GM12891 (cell line): ENCODE measurements at places on chromosomes 1 and 21.

DNA sequence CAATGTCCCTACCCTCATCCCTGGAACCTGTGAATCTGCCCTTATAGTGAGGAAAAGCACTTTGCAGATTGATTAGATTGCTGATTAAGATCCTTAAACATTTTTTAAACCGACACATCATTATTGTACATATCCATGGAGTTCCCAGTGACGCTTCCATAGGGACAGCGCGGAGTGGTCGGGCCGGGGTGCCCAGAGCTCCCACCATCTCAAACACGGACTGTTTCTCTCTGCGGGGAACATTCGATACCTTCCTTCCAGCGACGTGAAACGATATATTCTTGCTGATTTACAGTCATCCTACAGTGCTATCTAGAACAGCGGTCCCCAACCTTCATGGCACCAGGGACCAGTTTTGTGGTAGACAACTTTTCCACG lies 4.0 kb downstream of the KRTAP10-12 start:
- no peak for DNase-seq

GRCh38 chr1:234047123-234047522 lies 142.6 kb downstream of the SLC35F3 start:
- DNase-seq = no peak

- DNase-seq = no peak
These were observed 1.5 kb downstream of the YOD1 start for GRCh38 chr1:207049514-207049913.

DNA sequence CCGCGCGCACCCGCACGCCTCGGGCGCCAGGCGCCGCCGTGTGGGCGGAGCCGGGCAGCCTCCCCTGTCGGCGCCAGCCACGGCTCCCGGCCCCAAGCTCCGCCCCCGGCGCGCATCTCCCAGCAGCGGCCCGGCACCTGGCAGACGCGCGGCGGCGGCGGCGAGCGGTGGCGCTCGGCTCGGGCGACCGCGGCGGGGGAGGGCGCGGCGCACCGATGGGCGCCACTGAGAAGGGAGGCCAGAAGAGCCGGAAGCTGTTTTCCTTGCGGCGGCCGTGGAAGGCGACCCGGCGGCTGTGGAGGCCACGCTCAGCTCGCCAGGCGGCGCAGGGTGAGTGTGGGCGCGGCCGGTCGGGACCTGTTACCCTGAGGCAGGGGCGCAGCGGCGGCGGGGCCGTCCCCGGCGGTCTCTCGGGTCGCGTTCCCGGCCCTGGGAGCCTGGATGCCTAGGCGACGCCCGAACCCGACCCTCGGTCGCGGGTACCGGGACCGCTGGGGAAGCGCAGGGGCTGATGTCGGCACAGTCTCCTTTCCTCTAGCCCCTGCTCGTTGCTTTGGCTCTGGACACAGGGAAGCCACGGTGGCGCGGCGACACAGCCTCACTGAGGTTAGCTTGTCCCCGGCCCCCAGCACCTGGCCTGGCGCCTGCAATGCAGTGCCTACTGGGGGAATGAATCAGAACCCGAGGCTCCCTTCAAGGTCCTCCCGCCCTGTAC lies 54.9 kb upstream of the DNAJC6 start:
- DNase-seq = peak; percentile 90

GRCh38 chr1:239493811-239494414 lies 107.5 kb downstream of the CHRM3 start:
- no peak for DNase-seq

DNA sequence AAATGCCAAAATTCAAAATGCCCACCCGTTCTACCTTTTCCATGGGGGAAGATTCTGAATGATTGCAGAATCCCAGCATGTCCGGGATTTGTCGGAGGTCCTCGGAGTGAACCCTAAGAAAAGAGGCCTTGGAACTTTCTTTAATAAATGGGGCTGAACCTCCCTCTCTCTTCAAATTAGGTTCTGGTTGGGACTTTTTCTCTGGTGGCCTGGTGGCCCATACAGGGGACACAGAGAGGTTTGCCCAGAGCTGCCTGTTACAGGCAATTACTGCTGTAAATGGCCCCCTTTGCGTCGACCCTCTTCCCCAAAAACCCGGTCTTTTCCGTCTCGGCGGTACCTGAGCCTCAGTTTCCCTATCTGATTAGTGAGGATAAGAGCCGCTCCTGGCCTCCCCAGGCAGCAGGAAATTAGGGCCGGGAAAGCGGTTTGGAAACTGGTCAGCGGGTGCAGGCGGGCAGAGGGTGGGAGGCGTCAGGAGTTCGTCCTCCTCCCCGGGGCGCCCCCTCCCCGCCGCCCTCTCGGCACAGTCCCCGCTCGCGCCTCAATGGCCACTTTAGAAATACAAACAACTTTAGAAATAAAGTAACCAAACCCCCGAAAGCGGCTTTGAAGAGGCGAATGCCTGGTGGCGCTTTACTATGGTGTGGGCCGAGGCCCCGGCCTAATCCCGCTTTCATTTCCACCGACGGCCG lies 15.6 kb downstream of the PAX7 start:
- DNase-seq = no peak

GRCh38 chr1:214213136-214213535 lies 67.8 kb upstream of the SMYD2 start:
- DNase-seq = no peak
